NCI-H146 (cell line): ENCODE measurements at places on chromosomes 7 and 10.

DNA sequence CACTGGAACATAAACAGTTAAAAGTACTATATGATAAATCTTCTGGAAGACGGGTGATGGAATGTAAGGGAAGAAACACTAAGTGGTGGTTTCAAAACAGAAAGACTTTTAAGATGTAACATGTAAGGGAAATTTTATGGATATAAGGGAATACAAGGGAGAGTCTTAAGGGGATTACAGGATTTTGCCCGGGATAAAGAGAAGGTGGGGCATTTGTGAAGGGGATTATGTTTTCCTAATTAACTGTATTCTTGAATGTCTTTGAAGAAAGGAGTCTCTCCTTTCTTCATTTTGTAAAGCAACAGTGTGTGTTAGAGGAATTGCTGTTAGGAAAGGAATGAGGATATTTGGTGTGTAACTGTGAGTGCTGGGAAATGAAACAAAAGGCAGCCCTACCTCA, 745.2 kb downstream of the AUTS2 start:
- no peak for DNase-seq

DNA sequence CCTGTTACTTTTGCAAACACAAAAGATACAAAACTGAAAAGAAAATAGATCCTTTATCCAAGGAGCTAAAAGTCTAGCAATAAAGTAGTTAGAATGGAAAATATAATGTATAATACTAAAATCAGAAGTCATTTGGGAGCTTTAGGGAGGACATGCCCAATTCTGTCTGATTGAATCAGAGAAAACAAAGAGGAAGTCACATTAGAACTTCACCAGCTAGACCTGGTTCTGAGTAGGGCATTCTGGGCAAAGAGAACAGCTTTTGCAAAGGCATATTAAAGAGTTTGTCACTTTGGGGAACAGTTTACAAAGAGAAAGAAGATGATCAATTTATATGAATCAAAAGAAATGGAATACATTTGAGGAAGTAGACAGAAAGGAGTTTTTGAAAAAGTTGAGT, 107.0 kb upstream of the PRSS1 start:
- DNase-seq: no peak

- DNase-seq: no peak
Measured at GRCh38 chr7:43785420-43785819, 26.9 kb downstream of the BLVRA start.

- no peak for DNase-seq
Measured at GRCh38 chr7:155739538-155740143, 72.6 kb downstream of the SHH start.
